M059J (cell line): ENCODE measurements at places on chromosomes 2 and 18. TPM values are rescaled to one million over a fixed set of nuclear protein-coding genes. Genes with fewer than 3 reads are reported as not detected.

LBX2 gene
- 0.10 and 1.6 TPM in 2 replicates for total RNA-seq

TMEFF2 gene
- total RNA-seq = 0.12 and 0.34 TPM in 2 replicates

CNDP1 gene
- not detected in 2 replicates for total RNA-seq

RBM43 gene
- total RNA-seq = 1.3 and 3.2 TPM in 2 replicates

RGPD4 gene
- total RNA-seq = not detected in 2 replicates

NT5DC4 gene
- not detected in 2 replicates for total RNA-seq

DNA sequence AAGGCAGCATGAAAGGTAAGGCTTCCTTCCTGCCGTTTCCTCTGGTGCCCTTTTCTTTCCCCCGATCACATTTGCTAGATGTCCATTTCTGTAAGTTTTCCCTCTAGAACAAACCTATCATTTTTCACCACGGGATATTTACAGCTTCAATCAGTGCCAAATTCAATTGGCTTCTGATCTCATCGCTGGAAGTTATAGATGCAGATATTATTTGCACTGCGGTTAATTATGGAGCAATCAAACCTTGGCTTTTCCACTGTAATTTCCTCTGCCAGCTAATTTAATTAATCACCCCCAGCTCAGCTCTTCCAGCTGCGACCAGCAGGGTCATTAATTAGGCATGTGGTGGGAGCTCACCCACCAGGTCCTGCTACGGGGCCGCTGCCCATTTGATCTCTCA is 86.1 kb downstream of the GBX2 start:
- DNase-seq = no peak

DNA sequence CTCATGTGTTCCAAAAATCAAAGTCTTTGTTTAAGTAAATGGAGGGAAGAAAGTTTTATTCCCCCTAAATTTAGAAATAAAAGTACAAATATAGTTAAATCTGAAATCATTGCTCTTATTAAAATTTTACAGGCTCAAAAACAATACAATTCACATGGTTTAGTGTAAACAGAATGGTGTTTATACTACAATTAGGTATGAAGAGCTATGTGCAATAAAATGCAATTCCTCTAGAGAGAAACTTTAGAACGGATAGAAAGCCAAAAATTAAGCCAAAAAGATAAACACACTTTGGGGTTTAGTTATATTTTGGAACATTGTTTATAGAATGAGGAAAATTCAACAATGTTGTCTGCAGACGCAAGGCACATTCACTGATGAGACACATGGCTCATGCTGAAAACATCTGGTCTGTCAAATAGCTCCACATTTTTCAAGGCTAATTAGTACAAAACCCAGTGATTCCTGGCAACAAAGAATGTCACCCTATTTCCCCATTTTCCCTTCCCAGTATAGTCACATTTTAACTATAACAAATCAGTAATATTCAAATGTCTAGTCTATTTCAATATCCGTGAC is 103.3 kb downstream of the EXOC6B start:
- DNase-seq = peak; percentile 72

DNA sequence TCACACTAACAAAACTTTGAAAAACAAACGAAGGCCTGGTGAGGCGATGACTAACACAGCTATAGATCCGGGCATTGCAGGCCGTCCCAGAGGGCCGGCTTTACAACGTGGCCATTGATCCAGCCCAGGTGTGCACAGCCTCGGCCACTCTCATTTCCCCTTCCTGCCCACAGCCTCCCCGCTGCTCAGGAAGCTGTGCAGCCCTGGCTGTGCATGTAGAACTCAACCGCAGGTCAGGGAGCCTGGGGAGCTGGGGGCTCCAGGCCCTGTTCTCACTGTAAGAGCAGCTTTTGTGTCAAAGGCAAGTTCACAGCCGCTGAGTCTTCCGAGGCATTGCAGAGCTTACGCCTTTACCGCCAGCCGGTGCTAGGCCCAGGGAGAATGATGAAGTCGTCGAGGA is 87.2 kb downstream of the LONRF2 start:
- no peak for DNase-seq

- DNase-seq = no peak
Measured at GRCh38 chr2:232875256-232876121, 5.4 kb downstream of the SNORC start.

GRCh38 chr18:61901323-61901986 is 8.6 kb upstream of the RNF152 start:
- peak; percentile 64 for DNase-seq

DNA sequence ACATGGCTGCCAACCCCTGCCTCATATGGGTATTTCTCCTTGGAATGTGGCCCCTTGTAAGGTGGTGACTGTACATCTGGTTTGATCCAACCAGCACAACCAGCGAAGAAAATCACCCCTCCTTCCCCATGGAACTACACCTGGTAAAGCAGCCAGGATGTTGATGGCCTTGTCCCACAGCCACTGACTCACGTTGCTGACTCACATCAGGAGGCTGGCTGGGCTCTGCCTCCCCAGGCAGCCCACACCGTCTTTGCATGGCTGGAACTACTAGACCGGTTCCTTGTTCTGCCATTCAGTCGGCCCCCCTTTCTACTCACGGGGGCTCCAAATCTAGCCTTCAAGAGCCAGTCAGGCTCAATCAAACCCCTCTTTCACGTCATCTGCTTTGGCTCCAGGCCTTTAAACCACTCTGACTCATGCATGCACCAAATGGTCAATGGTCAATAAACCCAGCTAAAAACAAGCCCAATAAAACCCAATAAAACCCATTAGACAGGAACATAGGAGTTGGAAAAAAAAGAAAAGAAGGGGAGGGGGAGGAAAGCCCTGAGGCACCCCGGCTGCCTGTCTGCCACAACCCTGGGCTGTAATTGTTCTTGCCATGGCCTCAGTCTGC is 114.8 kb downstream of the PLB1 start:
- DNase-seq = peak; percentile 98

DNA sequence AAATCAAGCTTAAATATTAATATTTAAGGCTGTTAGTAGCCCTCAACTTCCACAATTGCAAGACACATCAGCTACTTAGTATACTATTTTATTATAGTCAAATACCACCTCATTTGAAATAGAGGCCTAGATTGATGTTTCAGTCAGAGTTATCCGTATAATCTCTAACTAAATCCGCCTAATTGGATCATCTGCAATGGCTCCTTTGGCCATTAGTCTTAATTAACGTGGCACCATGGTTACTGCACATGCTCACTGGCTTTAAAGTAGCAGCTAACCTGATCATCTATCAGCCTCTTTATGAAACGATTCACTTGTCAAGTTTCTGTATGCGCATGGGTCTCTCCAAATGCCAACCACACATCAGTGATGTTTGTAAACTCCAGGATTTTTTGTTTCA is 112.3 kb downstream of the COLEC12 start:
- no peak for DNase-seq
